ENCODE measurements at places on chromosomes 13 and 19. TPM values are rescaled to one million over a fixed set of nuclear protein-coding genes. Genes with fewer than 3 reads are reported as not detected.

The KLK1 gene
- total RNA-seq, result not detected

The ARHGEF7 gene
- total RNA-seq, result 137 TPM

The CBLC gene
- total RNA-seq, result not detected

The KLK14 gene
- not detected for total RNA-seq

The KLF1 gene
- not detected for total RNA-seq

The ZNF417 gene
- total RNA-seq, result 24.5 TPM

The ZNF667 gene
- not detected for total RNA-seq

The DUS3L gene
- total RNA-seq, result 14.8 TPM

The KCNK6 gene
- 29.2 TPM for total RNA-seq

The OR7C2 gene
- total RNA-seq, result not detected

GRCh38 chr19:31037286-31037980 is 311.8 kb downstream of the TSHZ3 start:
- no peak for DNase-seq

DNA sequence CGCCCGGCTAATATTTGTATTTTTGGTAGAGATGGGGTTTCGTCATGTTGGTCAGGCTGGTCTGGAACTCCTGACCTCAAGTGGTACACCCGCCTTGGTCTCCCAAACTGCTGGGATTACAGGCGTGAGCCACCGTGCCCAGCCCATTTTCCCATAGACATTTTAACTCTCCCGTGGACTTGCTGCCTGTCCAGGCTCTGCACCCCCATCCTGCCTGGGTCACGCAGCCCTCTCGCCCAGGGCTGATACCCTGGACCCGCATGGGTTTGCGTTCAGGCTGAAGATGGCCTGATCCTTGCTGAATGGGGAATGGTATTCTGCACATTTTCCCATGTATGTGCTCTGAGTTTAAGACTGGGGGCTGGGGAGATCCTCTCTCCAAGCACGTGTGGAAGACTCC is 46.0 kb upstream of the RANBP3 start:
- peak; percentile 66 for DNase-seq

DNA sequence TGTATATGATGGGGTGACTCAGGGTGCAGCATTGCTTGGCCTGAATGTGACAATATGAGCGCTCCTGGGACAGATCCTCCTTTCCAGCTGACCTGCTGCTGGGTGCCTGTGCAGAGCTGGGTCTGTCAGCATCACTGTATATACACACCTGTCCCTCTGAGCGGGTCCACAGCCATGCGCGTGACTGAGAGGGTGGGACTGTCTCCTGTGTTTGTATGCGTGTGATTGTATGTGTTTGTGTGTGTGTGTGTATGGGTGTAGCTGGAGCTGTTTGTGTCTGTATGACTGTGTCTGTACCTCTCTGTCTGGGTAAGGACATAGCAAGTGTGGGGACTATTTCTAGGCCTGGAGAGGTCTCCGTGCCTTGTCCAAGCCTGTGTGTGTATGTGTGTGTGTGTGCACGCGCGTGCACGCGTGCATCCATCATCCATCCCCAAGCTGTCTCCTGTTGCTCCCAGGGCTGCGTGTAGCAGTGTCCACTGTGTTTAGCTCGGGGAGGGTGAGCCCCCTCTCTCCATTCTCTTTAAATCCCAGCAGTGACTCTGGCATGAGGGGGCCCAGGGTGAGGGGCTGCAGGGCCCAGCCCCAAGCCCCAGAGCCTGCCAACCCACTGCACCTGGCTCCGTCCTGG is 8.3 kb downstream of the IGLON5 start:
- DNase-seq, result no peak

DNA sequence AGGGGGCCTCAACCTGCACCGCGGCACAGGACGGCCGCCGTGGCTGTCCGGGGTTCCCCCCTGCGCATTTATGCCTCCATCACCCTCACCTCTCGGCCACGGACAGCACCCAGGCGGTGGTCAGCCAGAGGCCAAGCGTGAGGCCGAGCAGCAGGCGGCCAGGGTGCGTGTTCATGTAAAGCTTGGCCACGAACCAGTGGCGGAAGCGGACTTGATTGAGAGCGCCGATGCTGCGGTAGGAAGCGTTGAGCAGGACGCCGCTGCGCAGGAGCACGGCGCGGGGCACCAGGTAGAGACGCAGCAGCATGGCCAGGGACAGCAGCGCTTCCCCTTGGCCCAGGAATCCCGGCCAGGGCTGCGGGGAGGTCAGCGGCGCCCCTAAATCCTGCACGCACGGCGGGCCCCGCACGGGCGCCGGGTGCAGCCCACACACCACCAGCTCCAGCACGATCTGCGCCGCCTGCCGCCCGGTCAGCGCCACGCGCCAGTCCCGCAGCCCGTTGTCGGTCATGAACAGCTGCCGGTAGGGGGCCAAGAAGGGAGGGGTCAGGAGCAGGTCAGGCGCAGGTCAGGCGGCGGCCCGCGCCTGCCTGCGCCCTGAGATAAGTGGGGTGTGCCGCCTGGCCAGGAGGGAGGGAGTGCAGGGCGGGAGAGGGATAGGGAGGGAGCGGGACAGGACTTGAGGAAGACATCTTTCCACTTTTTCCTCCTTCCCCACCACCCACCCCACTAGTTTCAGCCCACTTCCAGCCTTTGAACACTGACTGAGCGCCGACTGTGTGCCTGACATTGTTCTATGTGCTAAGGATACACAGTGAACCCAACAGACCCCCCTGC is 6.5 kb downstream of the KCNN4 start:
- peak; percentile 57 for DNase-seq

- DNase-seq, result no peak
These were observed 24.4 kb downstream of the ALOX5AP start for GRCh38 chr13:30759748-30760147.

DNA sequence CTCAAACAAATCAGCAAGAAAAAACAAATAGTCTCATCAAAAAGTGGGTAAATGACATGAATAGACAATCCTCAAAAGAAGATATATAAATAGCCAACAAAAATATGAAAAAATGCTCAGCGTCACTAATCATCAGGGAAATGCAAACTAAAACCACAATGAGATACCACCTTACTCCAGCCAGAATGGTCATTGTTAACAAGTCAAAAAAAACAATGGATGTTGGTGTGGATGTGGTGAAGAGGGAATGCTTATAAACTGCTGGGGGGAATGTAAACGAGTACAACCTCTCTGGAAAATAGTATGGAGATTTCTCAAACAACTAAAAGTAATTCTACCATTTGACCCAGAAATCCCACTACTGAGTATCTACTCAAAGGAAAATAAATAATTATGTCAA is 239.2 kb upstream of the RFC3 start:
- no peak for DNase-seq

DNA sequence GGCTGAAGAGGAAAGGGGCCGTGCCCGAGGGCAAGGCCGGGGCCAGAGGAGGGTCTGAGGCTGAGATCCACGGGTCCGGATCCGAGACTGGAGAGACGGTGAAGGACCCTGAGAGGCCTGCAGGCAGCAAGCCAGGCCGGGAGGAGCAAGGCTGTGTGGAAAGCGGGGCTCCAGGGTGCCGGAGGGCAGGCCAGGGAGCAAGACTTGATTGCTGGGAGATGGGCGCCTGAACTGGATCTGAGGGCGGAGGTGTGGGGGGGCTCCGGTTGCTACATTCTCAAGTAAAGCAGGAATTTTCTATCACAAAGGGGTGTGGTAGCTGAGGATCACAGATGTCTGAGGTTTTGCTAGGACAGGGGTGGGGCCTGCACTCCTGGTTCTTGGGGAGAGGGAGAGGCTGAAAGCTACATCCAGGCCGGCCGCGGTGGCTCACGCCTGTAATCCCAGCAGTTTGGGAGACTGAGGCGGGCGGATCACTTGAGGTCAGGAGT is 3.8 kb downstream of the MAMSTR start:
- no peak for DNase-seq

DNA sequence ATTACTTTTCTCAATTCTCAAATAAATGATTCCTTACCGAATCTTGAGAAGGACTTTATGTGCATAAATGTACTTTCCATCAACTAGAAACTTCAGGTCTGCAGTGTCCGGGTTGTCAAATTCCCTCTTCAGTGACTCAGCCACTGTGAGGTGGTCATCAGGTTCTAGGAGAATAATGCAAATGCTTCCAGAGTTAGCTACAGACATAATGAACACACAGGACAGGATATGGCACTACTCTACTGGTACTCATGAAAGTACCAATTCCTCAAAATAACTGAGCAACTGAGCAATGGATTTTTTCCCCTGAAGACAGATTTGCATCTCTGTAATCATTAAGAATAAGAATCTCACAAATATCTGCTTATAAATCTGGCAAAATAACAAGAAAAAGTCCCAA is 31.2 kb downstream of the RCBTB2 start:
- no peak for DNase-seq

GRCh38 chr19:33678796-33679585 is 57.2 kb downstream of the CHST8 start:
- no peak for DNase-seq

- no peak for DNase-seq
These were observed 25.9 kb upstream of the GATAD2A start for GRCh38 chr19:19379527-19379926.

- DNase-seq, result no peak
These were observed 6.4 kb downstream of the CEACAM3 start for GRCh38 chr19:41802770-41803169.

DNA sequence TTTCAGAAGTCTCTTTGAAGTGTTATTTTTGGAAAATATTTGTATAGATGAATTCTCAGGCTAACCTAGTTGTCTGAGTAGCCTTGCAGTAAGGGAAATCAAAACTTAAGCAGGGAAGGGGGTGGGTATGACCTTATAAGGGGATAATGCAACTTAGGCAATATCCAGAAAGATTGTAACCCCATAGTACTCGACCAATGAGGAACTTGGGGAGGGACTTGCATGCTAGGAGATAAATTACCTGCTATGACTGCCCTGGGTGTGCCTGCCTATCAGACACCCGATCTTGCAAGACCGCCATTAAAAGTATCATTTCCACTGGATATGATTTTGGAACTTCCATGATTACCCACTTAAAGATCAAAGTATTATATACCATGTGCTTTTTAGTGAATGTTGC is 23.0 kb upstream of the RFXAP start:
- DNase-seq, result no peak

- DNase-seq, result no peak
These were observed 24.5 kb downstream of the CEACAM16 start for GRCh38 chr19:44723299-44723951.

DNA sequence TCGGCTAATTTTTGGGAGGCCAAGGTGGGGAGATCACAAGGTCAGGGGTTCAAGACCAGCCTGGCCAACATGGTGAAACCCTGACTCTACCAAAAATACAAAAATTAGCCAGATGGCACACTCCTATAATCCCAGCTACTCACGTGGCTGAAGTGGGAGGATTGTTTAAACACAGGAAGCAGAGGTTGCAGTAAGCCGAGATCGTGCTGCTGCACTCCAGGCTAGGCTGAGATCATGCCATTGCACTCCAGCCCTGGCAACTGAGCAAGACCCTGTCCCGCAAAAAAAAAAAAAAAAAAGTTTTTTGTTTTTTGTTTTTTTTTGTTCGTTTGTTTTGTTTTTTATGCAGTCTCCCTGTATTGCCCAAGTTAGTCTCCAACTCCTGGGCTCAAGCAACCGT is 21.2 kb downstream of the MAST1 start:
- no peak for DNase-seq

GRCh38 chr13:46716821-46717220 is 80.1 kb downstream of the ESD start:
- DNase-seq, result no peak

GRCh38 chr13:26914624-26915023 is 154.0 kb upstream of the GPR12 start:
- DNase-seq, result peak; percentile 38

GRCh38 chr13:96860882-96861281 is 133.4 kb downstream of the OXGR1 start:
- no peak for DNase-seq

DNA sequence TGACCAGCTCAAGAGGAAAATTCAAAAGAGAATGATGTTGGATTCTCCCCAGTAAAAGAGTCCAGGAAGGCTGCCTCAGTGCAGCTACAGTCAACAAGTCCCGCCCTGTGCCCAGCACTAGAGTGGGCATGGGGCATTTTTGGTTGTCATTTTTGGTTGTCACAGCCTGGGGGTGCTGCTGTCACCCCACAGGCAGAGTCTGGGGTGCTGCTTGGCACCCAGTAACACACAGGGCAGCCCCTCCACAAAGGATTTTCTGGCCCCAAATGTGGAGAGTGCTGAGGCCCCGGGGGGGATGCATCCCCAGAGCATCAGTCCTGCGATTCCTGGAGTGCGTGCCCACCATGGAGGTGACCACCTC is 28.2 kb upstream of the TMEM255B start:
- no peak for DNase-seq

DNA sequence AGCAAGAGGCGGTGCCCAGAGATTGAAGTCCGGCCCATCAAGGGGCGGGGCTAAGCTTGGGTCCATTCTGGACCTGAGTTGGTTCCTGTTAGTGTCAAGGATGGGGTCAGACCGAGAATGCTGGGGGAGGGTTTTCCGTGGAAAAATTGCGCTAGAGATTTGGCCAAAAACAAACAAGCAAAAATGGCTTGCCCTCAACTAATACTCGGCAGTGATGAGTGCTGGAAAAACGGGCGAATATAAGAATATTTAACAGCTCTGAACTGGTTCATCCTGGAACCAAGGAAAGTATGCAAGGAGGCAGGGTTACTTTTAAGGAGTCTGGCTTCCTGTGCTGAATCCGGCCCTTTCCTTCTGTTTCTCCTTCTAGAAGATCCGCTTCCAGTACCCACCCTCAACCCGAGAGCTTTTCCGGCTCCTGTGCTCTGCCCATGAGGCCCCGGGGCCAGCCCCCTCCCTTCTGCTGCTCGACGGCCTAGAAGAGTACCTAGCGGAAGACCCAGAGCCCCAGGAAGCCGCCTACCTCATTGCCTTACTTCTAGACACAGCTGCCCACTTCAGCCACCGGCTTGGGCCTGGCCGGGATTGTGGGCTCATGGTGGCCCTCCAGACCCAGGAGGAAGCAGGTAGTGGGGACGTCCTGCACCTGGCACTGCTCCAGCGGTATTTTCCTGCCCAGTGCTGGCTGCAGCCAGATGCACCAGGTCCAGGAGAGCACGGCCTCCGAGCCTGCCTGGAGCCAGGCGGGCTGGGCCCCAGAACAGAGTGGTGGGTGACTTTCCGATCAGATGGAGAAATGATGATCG is 880 bp downstream of the SWSAP1 start:
- DNase-seq, result no peak

DNA sequence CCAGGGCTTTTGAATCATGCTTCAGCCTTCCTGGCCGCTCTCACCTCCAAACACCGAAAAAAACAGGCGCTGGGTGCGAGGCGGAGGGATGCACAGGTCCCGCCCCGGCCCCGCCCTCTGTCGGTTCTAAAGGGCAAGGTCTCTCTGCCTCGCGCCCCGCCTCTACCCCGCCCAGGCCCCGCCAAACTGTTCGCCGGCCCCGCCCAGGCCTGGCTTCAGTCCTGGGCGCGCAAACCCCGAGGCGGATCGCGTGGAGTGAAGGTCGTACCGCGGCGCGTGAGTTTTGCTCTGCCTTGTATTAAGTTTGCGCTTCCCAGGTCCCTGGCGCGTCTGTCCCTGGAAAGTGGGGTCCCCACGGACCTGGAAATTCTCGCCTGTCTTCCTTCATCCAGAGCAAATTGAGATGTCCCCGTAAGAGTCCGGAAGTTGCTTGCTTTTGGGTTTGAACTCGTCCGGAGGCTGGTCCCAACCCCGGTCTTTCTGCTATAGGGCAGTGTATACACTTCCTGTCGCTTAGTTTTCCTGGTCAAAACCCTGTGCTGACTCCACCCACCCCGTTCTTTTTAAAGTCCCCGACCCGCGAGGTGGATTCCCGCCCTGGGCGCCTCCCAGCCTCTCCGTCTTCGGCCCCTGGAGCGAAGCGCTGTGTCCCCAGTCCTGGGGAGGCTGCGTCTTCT is 8.4 kb downstream of the ZNF808 start:
- DNase-seq, result no peak

All from chondrocyte (in vitro differentiated cells).